ENCODE measurements at places on chromosomes 4 and X. TPM values are rescaled to one million over a fixed set of nuclear protein-coding genes. Genes with fewer than 3 reads are reported as not detected.

Gene NR3C2
- 2.5 TPM for total RNA-seq

Gene PTPN13
- total RNA-seq = 50.3 TPM

Gene RBM47
- total RNA-seq = 2.9 TPM

Gene SLC9B1
- 0.36 TPM for total RNA-seq

Gene TCEAL7
- 7.6 TPM for total RNA-seq

Gene LEF1
- 16.6 TPM for total RNA-seq

Gene CASK
- total RNA-seq = 91.5 TPM

Gene OTUD6A
- total RNA-seq = not detected

Gene UGT8
- 7.7 TPM for total RNA-seq

Gene SSX2
- total RNA-seq = not detected

Gene RENBP
- total RNA-seq = 1.7 TPM

Gene MGAT4D
- total RNA-seq = not detected

Gene PAPSS1
- 100 TPM for total RNA-seq

Gene HELT
- not detected for total RNA-seq

Gene USP38
- total RNA-seq = 20.3 TPM

Gene ATP8A1
- total RNA-seq = 2.9 TPM

Measured in astrocyte (in vitro differentiated cells and primary cell).